ENCODE measurements at places on chromosomes 16 and 17.

DNA sequence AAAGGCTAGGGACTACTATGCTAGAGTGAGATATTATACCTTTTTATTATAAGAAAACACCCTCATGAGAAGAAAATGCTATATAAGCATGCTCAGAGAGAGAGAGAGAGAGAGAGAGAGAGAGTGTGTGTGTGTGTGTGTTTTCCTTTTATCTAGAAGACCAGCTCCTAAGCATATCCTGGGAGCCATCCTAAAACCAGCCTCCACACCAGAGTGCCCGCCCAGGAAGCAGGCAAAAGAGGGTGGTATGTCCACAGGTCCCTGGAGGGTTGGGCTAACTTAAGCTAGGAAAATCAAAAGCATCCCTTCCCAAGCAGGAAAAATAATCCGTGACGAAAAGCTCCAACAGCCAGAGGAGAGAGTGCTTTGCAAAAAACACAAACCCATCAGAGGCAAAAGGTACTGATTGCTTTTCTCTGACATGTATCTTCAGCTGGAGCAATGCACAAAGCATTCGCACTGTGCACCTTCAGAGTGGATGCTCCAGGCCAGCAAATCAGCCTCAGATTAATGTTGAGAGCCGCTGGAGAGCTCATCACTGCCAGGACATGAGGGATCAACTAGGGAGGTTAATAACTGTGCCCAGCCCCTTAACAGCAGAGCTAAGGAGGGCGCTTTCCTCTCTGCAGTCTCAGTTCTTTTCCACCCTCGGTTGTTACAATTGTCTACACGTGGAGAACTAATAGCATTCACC, 125.1 kb downstream of the SLC39A11 start:
- no peak for DNase-seq

- no peak for DNase-seq
Measured at GRCh38 chr17:33447090-33447489, 154.0 kb upstream of the ASIC2 start.

DNA sequence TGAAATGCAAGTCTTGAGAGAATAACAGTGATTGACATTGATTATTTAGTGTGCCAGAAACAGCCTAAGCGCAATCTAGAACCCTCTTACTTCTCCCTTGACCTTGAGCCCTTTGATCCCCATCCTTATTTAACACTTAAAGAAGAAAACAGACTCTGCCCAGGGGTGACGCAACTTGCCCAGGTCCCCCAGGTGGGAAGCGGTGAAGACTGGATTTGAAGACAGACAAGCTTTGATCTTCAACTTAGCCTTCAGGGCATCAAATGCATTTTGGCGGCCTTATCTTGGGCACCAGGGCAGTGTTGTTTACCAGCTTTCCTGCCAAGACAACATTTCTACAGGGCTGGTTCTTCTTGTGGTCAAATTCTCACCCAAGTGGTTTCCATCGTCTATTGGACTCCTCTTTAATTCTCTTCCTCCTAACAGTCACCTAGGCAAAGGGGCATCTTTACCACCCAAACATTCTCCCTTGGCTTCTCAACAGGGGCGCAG, 8.9 kb upstream of the CIITA start:
- DNase-seq: no peak

GRCh38 chr17:74089380-74089779, 114.1 kb upstream of the RPL38 start:
- DNase-seq: no peak

GRCh38 chr17:1325766-1326165, 46.3 kb downstream of the TRARG1 start:
- no peak for DNase-seq

Measured in stimulated activated CD4-positive, alpha-beta T cell treated with anti-CD3 and anti-CD28 coated beads, TNF-alpha, amount 100 ng/mL, for 4 hours (primary cell).